ENCODE measurements at places on chromosomes 13 and 19.
A peak's percentile ranks its signal among the peaks of the same experiment; 100 is the strongest.

GRCh38 chr19:10718205-10719196, 622 bp downstream of the DNM2 start:
- DNase-seq, result peak; percentile 70

- DNase-seq, result no peak
Measured at GRCh38 chr19:1115646-1116420, 12.0 kb downstream of the GPX4 start.

GRCh38 chr19:2207991-2208860, 27.9 kb downstream of the PLEKHJ1 start:
- DNase-seq, result peak; percentile 77

- DNase-seq, result no peak
Measured at GRCh38 chr19:408441-408901, 476 bp downstream of the C2CD4C start.

DNA sequence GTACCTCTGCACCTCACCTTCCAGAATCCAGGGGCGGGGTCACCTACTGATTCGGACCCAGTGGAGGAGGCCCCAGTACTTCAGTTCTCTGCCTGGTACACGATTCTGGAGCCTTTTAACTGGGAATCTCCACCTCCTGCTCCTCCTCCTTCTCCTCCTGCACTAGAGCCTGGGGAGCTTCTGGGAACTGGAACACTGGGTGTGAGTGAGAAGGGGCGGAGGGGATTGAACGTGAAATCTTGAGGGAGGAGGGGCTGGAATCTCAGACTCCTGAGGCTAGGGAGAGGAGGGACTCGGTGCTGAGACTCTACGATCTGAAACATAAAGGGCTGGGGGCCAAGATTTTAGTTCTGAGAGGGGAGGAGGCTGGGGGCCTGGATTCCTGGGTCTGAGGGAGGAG, at the start of gene KLK8:
KLK8 (minus strand) TSS at position 90 of the 400 bp plus-strand sequence. CDS start 437 bp downstream, outside the sequence.
- peak; percentile 85 for DNase-seq

- DNase-seq, result no peak
Measured at GRCh38 chr13:97221466-97221865, 667 bp upstream of the MBNL2 start.

GRCh38 chr13:39599012-39599411, 4.0 kb downstream of the LHFPL6 start:
- no peak for DNase-seq

All from islet precursor cell (in vitro differentiated cells).